ENCODE measurements at places on chromosomes 3 and 15. TPM values are rescaled to one million over a fixed set of nuclear protein-coding genes. Genes with fewer than 3 reads are reported as not detected.

GJD2 gene
- polyA plus RNA-seq: 0.09 TPM

CAPN3 gene
- 229 TPM for polyA plus RNA-seq

PLSCR2 gene
- polyA plus RNA-seq: 0.79 TPM

CRABP1 gene
- polyA plus RNA-seq: 16.9 TPM

HEXA gene
- 162 TPM for polyA plus RNA-seq

SUSD5 gene
- 1.2 TPM for polyA plus RNA-seq

GP9 gene
- 0.18 TPM for polyA plus RNA-seq

TMC3 gene
- polyA plus RNA-seq: 6.2 TPM

PRR20G gene
- not detected for polyA plus RNA-seq

CMTM8 gene
- 20.1 TPM for polyA plus RNA-seq

SLC25A38 gene
- 35.1 TPM for polyA plus RNA-seq

MORF4L1 gene
- 406 TPM for polyA plus RNA-seq

SLC28A1 gene
- 33.1 TPM for polyA plus RNA-seq

CHRD gene
- 3.7 TPM for polyA plus RNA-seq

All from large intestine (tissue), 12 donors.